ENCODE measurements at places on chromosomes 1 and 21.

- DNase-seq: no peak
These were observed 308.8 kb downstream of the COL11A1 start for GRCh38 chr1:102799496-102799895.

GRCh38 chr1:87208931-87209330, 119.7 kb upstream of the LMO4 start:
- no peak for DNase-seq

- DNase-seq: no peak
These were observed 243.3 kb upstream of the JUN start for GRCh38 chr1:59027177-59027576.

DNA sequence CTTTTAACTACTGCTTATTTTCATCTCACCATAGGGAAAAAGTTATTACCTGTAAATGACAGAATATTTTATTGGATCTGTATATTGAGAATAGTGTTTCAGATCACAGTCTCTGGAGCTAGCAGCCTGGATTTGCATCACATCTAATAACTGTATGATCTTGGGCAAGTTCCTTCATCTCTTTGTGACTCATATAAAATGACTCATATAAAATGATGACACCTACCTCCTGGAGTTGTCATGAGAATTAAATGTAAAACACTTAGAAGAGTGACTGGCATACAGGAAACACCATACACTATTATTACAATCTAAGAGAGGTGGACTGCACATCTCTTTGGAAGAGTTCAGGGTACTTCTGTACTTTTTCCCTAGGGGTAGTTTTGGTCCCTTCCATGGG, 421.3 kb downstream of the NEGR1 start:
- no peak for DNase-seq

DNA sequence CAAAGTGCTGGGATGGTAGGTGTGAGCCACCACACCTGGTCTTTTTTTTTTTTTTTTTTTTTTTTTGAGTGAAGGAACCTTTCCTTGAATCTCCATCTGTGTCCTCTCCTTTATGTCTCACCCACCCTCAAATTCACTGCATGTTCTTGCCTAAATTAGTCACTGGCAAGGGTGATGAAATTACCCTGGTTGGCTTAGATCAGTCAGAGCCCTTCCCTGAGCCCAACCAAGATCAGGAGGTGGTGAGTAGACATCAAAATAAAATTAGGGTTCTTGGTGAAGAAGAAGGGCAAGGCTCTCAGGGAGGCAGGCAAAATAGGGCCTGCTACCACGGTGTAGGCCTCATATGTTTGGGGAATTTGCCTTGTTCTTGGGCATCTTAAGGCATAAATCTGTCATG, 5.3 kb upstream of the TNN start:
- no peak for DNase-seq

DNA sequence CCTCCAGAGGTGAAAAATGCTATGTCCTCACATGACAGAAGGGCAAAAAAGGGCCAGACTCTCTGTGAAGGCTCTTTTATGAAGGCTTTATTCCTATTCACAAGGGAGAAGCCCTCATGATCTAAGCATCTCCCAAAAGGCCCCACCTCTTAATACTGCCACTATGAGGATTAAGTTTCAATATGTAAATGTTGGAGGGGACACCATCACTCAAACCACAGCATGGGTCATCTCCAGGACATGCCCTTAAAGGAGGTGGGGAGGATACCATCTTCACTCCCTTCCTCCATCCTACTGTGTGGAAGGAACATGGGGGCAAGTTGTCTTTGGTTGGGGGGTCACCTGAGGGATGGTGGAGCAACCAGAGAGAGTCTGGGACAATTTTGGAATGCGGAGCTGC, 170.1 kb downstream of the TRIM33 start:
- no peak for DNase-seq

GRCh38 chr1:14777516-14778506, 179.3 kb downstream of the KAZN start:
- DNase-seq: no peak

DNA sequence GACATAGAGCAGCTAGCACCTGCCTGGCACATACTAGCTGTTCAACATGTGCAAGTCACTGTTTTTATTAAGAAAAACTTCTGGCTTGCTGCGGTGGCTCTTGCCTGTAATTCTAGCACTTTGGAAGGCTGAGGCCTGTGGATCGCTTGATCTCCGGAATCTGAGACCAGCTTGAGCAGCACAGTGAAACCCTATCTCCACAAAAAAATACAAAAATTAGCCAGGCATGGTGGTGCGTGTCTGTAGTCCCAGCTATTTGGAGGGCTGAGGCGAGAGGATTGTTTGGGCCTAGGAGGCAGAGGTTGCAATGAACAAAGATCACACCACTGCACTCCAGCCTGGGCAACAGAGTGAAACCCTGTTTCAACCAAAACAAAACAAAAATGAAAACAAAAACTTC, 27.7 kb upstream of the C8B start:
- DNase-seq: no peak

- DNase-seq: no peak
These were observed 12.3 kb upstream of the AADACL4 start for GRCh38 chr1:12631571-12631970.

- DNase-seq: no peak
These were observed 171.2 kb downstream of the TTLL7 start for GRCh38 chr1:83827741-83828140.

GRCh38 chr1:39776400-39776713, 5.2 kb upstream of the OXCT2 start:
- no peak for DNase-seq

DNA sequence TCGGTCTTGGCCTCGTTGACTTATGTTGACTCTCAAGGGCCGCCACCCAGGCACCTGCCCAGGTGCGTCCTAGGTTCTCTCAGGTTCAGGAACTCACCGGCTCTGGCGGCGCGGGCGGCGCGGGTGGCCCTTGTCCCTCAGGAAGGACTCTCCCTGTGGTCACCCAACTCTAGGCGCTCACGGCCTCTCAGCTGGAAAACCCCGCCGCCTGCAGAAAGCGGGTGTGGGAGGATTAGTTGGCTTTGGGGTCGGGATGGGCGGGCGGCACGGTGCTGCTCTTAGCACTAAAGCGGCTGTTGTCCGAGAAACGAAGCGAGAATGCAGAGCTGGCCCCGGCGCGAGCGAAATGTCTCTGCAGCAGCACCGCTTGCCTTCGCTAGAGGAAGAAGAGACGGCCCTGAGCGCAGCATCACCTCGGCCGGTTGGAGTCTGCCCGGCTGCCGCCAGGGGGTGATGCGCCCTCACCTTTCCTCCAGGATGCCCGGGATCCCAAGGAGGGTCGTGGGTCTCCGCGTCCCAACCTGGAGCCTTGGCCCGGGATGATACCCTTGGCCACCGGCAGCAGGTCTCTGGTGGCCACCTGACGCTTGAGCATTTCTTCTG, 8.1 kb upstream of the TADA1 start:
- DNase-seq: no peak

- DNase-seq: no peak
These were observed 49.8 kb downstream of the ARHGEF16 start for GRCh38 chr1:3504151-3504821.

GRCh38 chr1:163535807-163536206, 214.1 kb downstream of the NUF2 start:
- DNase-seq: no peak
